ENCODE measurements at places on chromosomes 2 and 18.

DNA sequence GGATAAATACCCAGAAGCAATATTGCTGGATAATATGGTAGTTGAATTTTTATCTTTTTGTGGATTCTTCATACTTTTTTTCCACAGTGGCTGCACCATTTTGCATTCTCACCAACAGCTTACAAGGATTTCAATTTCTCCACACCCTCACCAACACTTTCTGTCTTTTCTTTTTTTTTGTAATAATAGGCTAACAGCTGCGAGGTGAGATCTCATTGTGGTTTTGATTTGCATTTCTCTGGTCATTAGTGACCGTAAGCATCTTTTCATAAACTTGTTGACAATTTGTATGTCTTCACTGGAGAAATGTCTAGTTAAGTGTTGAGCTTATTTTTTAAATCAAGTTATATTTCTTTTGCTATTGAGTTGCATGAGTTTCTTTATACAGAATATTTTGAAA lies 17.6 kb upstream of the SLC9A2 start:
- DNase-seq = no peak

DNA sequence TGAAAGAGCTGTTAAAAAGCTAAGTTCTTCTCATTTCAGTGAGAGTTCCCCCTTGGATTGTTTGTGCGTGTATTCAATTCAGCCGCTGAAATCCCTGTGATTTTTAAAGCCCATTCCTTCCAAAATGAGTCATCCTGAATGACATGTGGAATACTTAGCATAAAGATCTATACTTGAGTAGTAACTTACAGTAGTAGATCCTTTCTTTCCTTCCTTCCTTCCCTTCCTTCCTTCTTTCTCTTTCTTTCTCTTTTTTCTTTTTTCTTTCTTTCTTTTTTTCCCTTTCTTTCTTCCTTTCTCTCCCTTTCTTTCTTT lies 18.2 kb upstream of the SOX11 start:
- DNase-seq = no peak

GRCh38 chr18:62505669-62506494 lies 16.9 kb upstream of the ZCCHC2 start:
- no peak for DNase-seq

GRCh38 chr2:120236791-120237190 lies 13.6 kb upstream of the TMEM185B start:
- DNase-seq = no peak

DNA sequence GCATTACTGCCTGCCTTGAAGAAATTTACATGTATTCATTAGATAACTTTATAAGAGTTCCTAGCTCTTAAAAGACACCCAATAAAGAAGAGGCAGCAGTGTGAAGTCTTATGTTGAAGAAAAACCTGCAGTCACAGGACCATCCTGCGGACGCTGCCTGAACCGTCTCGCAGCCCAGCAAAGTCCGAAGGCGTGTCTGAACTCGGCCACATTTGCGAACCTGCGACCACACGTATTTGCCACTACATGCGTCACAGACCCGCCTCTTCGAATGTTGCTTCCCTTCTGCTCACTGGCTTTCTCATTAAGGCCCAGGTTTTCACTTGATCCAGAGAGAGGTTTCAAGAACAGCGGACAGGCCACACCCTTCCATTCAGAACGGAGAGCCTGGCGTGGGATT lies 41.2 kb downstream of the CNGA3 start:
- DNase-seq = no peak

GRCh38 chr2:159186462-159186861 lies 100.0 kb downstream of the WDSUB1 start:
- DNase-seq = no peak

All from SHP77 treated with DMSO at 0.1 percent for 48 hours (cell line).